Psoas muscle (tissue), 8 donors: ENCODE measurements at places on chromosomes 12 and 14. TPM values are rescaled to one million over a fixed set of nuclear protein-coding genes. Genes with fewer than 3 reads are reported as not detected.

The SLC10A1 gene
- total RNA-seq = not detected

The FLVCR2 gene
- 6.0 TPM for total RNA-seq

GRCh38 chr12:64059685-64060084 is 162.4 kb downstream of the KICS2 start:
- no peak for DNase-seq

- no peak for DNase-seq
These were observed 36.5 kb downstream of the FOS start for GRCh38 chr14:75315144-75315543.

DNA sequence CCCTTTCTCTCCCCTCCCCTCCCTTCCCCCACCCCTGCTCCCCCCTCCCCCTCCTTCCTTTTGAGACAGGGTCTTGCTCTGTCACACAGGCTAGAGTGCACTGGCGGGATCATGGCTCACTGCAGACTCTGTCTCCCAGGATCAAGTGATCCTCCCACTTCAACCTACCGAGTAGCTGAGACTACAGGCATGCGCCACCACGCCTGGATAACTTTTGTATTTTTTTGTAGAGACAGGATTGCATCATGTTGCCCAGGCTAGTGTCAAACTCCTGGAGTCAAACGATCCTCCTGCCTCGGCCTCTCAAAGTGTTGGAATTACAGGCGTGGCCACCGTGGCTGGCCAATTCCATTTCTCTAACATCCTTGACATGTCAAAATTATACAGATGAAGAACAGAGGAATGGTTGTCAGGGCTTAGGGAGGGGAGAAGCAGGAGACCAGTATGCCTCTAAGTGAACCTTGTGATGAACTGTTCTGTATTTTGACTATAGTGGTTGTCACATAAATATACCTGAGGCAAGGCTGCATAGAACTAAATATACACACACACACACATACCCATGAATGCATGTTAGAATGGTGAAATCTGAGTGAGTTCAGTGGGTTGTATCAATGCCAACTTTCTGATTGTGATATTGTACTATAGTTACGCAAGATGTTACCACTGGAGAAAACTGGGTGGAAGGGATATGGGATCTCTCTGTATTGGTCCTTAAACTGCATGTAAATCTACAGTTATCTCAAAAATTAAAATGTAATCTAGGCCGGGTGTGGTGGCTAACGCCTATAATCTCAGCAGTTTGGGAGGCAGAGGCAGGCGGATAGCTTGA is 3.6 kb upstream of the CFAP73 start:
- no peak for DNase-seq

- DNase-seq = no peak
These were observed 37.9 kb upstream of the GNG2 start for GRCh38 chr14:51822499-51822898.

The CLEC2A gene
- not detected for total RNA-seq

DNA sequence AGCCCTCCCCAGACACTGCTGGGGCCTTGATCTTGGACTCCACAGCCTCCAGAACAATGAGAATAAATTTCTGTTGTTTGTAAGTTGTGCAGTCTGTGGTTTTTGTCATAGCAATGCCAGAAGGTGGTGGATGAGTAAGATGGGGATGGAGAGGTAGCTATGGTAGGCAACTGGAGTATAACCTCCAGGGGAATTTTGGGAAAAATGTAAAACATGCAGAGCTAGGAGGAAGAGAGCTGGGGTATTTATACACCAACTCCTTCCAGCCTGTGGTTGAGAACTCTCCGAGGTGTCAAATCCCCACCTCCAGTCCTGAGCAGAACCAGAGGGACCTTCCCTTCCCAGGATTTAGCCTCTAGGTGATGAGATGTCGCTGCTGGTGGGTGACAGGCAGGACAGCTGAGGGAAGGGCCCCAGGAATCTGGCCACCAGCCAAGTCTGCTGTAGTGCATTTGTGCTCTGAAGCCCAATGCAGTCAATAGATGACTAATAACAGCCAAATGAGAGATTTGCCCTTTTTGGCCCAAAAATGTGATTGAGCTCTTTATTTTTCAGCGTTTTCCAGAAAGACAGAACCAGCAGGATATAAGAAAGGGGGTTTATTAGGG is 19.1 kb upstream of the CEP170B start:
- no peak for DNase-seq

DNA sequence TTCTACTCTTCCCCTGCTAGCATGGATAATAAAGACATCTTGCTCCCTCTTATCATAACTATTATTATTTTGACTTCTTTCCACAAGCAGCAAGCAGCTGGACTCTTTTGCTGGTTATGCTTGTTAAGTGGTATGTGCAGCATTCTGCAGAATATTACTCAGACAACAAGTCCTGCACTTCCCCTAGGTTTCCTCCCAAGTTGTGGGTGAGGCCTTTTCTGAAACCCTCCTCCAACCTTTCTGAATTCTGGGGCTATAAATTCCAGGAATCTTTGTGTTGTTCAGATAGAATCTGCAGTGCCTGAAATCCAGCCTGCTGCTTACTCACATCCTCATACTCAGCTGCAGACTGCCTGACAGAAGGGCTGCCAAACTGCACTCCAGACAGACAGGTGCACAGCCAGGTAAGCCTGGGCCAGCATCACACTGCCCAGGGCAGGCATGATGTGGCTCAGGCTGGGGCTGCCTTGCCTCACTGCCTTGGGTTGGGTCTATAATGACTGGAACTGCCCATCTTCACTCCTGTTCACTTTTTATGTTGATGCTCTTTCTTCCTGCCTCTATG is 6.2 kb upstream of the DHRS2 start:
- DNase-seq = no peak

GRCh38 chr12:115507951-115508722 is 769.4 kb downstream of the MED13L start:
- DNase-seq = no peak

The TROAP gene
- total RNA-seq = 0.48 TPM

The MUCL1 gene
- total RNA-seq = not detected

- DNase-seq = no peak
These were observed 87.0 kb downstream of the HMGA2 start for GRCh38 chr12:65911321-65911720.

The EFS gene
- 2.5 TPM for total RNA-seq

- DNase-seq = peak; percentile 69
These were observed 122.1 kb downstream of the PRKD1 start for GRCh38 chr14:29805415-29806123.

The ACADS gene
- 99.8 TPM for total RNA-seq

DNA sequence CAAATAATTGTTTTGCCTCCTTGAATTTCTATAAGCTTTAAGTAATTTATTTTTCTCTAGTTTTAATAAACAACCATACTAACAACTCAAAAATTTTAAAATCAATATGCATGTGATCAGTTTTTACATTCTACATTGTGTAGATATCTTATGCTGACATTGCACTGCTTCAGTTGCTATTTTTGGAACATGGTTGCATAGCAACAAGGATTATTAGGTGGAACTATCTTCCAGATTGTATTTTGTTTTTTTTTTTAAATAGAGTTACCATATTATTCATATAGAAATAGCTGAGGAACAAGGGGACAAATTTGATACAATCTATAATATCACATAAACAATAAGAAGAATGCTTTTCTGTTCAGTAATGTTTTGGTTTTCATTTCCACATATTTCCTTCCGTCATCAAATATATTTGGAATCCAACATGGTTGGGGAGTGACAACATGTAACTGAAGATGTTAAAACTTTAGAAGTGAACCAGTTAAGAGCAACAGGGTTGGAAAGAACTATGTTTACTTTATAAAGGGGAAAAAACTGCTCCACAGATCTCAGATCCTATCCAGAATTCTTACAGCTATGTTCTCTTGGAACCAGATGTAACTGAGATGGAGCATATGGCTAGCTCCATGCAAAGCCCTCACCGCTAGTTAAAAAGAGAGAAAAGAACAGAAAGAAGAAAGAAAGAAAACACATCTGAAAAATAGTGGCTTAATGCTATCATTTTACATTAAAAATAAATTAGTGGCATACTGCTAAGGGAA is 235.5 kb downstream of the NELL2 start:
- no peak for DNase-seq

DNA sequence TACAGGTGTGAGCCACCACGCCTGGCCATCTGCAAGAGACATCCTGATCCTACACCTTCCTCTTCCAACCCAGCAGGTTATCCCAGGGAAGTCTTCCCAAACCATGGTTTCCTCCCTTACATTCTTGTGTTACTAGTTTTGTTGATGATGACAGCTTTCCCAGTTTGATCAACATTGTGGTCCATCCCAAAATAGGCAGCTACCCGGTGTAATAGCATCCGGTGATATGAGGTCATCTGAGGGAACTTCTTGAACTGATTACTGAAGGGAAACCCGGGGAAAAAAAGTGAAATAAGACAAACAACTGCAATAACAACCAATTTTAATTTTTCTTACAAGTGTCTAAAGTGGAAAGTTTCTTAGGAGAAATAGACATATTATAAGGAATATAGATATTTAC is 45.3 kb upstream of the STAC3 start:
- no peak for DNase-seq

DNA sequence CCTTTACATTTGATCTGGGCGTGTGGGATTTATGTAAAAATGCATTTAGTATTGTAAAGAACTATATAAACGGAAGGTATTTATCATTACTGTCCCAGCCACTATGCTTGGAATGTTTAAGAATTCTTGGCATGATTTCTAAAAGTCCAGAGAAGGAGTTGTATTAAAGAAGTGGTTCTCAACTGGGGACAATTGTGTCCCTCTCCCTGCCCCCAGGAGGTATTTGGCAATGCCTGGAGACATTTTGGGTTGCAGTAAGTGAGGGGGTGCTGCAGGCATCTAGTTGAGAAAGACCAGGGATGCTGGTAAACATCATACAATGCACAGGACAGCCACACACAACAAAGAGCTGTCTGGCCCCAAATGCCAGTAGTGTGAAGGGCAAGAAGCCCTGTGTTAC is 7.2 kb downstream of the SLC38A1 start:
- DNase-seq = no peak

DNA sequence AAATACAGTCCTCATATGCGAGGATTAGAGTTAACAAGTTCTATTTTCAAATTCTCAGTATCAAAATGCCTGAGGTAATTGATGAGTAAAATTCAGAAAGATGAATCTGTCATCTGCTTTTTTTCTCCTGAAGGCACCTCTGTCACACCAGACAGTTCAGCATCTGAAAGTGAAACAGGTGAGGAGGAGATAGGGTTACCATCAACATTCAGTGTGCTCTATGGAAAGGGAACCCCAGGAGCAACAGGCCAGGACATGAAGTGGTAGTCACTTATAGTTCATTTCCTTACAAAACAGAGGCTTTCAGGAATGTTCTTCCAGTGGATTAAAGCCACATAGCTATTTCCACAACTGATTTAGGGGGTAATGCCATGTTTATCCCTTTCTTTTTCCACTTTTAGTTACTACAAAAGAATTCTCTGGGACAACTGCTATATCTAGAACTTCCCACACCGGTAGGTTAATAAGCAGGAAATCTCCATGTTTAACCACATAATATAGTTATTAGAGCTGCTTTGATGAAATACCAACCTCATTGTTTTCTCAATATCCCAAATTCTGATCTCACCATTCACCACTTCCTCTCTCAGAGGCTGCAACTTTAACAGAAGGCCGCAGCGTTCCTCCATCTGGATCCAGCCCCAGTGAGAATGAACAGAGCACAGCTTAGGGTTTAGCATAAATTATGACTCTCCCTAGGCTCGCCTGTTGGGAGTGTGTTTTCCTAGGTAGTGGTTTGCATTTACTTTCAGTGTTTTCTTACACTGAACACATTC is 177.0 kb upstream of the CNTN1 start:
- no peak for DNase-seq

The CYP46A1 gene
- 1.5 TPM for total RNA-seq

- DNase-seq = no peak
These were observed 168.9 kb upstream of the RASSF8 start for GRCh38 chr12:25789541-25789944.

- DNase-seq = no peak
These were observed 7.4 kb upstream of the TEX22 start for GRCh38 chr14:105390849-105391500.

The KCNC2 gene
- 0.99 TPM for total RNA-seq

The MFAP5 gene
- 20.9 TPM for total RNA-seq

DNA sequence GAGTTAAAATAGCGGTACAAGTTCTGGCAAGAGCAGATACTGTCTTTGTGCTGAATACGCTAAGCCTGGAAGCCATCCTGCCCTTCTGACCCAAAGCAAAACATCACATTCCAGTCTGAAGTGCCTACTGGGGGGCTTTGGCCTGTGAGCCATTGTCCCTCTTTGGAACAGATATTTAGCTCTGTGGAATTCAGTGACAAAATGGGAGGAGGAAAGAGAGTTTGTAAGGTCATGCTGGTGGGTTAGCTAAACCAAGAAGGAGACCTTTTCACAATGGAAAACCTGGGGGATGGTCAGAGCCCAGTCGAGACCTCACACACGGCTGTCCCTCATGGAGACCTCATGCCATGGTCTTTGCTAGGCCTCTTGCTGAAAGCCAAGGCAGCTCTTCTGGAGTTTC is 18.5 kb downstream of the EMP1 start:
- DNase-seq = no peak

GRCh38 chr12:114936148-114937079 is 252.4 kb upstream of the TBX3 start:
- no peak for DNase-seq

- DNase-seq = no peak
These were observed 230.2 kb downstream of the SLC41A2 start for GRCh38 chr12:104727726-104728465.

DNA sequence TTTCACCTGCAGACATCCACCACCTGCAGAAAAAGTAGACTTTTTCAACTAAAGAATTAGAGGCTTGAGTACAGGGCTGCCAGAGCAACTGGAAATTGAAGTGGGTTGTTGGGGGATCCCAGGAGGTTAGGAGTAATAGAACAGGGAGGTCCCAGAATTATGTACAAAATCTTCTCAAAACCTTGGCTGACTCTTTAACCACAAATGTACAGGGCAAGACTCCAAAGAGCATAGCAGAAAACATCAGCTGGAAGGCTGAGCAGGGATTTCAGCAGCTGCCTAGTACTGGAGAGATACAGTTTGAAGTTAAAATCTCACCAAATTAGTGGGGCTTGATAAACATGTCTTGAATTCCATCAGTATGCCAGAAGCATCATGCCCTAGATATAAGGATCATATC is 191.6 kb downstream of the CRADD start:
- DNase-seq = no peak

- DNase-seq = no peak
These were observed 11.7 kb downstream of the TNFRSF1A start for GRCh38 chr12:6330192-6330591.
